ENCODE measurements at places on chromosomes 2 and 18.

DNA sequence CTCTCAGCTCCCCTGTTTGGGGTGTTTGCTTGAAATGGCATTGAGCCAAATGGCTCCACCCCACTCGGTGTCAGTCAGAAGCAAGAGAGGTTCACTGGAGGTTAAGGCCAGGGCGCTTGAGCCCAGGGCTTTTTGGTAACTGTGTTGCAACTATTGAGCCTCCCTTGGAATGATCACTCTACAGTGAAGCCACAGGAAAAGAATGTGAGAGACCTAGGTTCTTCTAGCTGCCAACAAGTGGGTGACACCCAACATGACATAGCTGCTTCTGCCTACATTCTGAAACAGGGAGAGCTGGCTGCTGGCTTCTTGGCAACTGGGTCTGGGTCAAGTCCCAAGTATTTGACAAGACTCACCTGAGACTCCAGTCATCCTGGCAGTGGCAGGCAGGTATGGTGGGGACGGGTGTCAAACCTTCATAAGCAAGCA, 7.1 kb upstream of the GRHL1 start:
- DNase-seq: no peak

DNA sequence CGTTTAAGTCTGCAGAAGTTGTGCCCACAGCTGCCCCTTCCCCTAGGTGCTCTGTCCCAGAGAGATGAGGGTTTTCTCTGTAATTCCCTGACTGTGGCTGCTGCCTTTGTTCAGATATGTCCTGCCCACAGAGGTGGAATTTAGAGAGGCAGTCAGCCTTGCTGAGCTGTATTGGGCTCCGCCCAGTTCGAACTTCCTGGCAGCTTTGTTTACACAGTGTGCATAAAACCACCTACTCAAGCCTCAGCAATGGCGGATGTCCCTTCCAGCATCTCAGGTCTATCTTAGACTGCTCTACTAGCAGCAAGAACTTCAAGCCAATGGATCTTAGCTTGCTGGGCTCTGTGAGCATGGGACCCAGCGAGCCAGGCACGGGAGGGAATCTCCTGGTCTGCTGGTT, 48.1 kb downstream of the LHCGR start:
- no peak for DNase-seq

GRCh38 chr2:203822240-203822639, 45.3 kb upstream of the CTLA4 start:
- DNase-seq: no peak

- DNase-seq: no peak
Observed at GRCh38 chr2:214699236-214699635, 110.2 kb downstream of the BARD1 start.
